ENCODE measurements at places on chromosomes 7 and 10.

- no peak for DNase-seq
Measured at GRCh38 chr10:85849315-85849714, 517.3 kb downstream of the GRID1 start.

- no peak for DNase-seq
Measured at GRCh38 chr7:120926943-120927346, 23.6 kb upstream of the ING3 start.

- DNase-seq: no peak
Measured at GRCh38 chr7:29839302-29839701, 33.0 kb downstream of the WIPF3 start.

- no peak for DNase-seq
Measured at GRCh38 chr10:6320320-6321010, 117.7 kb downstream of the PFKFB3 start.

DNA sequence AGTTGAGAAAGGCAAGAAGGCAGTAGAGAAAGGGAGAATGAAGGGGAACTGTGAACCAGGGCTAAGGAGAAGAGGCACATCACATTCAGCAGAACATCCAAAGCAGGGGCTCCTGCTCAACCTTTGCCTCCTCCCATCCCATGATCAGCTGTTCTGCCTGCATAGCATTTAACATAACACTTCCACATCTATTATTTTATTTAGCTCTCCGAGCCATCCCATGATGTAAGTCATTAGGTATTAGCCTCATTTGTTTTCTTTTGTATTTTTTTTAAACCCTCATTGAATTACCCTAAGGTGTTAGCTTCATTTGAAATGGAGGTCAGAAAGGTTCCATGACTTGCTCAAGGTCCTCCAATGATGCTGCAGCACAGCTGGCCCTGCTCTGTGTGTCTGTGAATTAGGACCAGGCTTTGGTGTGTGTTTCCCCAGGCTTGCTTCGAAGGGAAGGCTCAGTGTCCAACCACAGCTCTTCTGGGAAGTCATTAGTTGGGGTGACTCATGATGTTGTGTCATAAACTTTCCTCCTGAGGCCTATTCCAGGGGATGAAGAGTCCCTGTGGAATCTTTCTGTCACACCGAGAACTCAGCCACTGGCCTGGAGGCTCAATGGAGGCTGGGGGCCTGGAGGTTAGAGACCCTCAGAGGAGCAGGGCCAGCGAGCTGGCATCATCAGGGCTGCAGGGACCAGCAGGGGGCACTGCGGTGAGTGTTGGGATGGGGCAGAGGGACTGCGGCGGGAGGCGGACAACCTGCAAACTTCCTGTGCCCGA lies 16.5 kb downstream of the NPFFR1 start:
- DNase-seq: no peak

GRCh38 chr7:32618987-32619386 lies 123.7 kb downstream of the AVL9 start:
- DNase-seq: no peak

GRCh38 chr10:124688889-124689670 lies 55.1 kb downstream of the FAM53B start:
- no peak for DNase-seq

DNA sequence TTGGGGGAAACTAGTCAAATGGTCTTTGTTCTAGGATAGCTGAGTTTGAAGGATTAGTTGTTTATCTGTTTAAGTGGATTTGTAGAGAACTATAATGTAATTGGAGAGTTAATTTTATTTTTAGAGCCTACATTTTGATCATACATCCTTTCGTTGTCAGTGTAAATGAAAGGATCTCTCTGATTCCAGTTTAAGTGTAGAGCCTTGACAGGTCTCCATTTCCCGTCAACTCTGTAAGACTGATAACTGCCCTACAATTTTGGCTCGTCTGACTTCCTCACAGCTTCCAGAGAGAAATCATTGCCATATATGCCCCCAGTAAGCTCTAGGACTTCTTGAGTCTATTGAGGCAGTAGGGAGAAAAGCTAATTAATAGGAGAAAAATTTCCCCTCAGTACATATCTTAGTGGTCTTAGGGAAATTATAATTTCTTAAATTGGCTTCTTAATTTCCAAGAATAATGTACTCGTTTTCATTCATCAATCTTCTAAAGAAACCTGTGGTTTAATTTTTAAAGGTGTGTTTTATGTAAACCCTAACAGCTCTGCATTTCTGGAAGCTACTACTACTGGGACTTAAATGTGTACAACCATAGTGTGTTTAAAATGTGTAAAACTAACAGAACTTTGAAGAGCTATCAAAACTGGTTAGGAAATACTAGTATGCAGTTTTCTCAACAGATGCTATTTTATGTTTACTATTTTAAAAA lies 3.8 kb downstream of the KMT2E start:
- no peak for DNase-seq

- DNase-seq: no peak
Measured at GRCh38 chr7:46927131-46927810, 654.6 kb downstream of the TNS3 start.

DNA sequence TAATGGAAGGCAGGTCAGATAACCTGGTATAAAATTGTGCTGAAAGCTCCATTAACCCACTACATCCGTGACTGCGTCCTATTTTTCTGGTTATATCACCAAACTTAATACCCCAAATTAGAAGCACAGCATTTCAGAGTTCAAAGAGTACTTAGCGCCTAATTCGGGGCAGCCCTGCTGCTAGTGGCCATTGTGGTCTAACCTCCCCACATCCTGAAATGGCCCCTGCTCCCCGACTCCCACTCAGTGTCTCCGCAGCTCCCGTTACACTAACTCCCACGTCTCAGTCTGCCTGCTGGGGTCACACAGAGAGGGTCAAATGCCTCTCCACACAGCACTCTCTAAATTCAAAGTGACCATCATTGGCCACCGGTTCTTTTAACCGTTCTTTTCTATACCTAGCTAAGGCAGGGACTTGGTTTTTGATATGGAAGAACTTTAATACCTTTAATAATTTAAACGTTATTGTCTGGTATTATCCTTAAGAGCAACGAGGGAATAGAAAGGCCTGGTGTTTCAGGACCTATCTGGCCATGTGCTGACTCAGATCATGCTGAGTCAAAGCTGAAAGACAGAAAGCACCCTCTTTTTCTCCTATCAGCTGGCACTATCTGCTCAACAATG lies 117.1 kb downstream of the KMT2E start:
- DNase-seq: no peak

GRCh38 chr10:105391670-105392351 lies 750.7 kb downstream of the SORCS3 start:
- no peak for DNase-seq

- peak; percentile 13 for DNase-seq
Measured at GRCh38 chr10:22320591-22321155, at the start of gene BMI1. BMI1 (plus strand) TSS chr10:22321099; CDS start chr10:22326450, 5,351 bp downstream.

GRCh38 chr7:46786221-46786954 lies 795.5 kb downstream of the TNS3 start:
- no peak for DNase-seq

DNA sequence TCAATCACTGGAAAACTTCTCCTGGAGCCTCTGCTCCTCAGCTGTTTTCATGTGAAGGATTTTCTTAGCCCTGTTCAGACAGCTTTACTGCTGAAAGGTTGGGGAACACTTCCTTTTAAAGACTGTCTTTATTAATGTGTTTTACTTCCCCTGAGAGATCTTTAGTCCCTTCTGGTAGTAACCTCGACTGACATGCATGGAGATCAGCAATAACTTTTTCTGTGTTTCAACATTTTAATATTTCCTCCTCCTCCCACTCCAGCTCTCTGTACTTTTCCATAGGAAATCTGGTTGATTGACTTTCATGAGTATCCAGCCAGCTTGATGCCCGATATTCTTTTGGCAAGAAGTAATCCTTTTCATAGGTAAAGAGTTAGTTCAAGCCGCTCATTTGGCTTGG lies 62.7 kb upstream of the STRIP2 start:
- DNase-seq: no peak

DNA sequence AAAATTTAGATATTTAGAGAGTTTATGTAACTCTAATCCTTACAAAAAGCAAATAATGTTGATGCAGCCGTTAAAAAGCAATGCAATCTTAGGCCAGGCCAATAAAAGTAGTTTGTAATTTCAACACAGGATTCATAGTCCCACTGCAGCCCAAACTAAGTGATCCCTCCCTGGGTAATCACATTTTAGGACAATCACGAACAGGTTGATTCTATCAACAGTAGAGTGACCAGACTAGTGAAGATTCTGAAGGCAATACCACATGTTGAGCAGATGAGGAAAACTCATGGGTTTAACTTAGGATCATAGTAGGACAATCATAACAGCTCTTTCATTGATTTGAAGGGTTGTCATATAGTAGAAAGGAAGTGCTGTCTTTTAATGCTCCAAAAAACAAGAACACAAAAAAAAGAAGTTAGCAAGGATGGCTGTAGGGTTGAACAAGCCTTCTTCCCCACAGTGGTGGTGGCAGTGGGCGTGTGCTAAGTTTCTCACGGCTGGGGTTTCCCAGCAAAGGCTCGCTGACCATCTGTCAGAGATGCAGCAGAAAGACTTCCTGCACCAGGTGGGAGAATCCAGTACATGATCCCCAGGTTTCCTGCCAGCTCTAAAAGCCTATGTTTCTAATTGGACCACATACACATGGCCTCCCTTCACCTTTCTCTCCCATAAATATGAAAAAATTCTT lies 212.2 kb downstream of the CHRM2 start:
- DNase-seq: no peak

DNA sequence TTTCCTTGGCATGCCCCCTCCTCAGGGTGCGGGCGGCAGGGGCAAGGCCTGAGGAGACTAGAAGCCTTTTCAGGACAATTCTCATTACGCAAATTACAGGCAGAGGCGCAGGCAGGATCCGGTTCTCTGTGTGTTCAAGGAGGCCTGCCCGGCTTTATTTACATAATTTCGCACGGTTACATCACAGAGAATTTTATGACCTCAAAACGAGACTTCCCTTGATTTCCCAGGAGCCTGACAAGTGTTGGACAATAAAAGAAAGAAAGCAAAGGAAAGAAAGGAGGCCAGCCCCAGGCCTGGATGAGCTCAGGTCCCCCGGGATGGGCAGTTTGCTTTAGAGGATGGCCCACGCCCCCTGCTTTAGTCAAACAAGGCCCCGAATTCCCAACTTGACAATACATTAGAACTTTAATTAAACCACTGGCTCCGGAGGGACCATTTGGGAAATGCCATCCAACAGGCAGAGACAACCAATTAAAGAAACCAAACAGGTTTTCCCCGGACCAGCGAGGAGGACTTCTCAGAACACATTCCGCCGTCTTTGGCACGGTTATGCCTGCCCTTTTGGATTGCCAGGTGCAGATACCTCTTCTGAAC lies 2.9 kb downstream of the MNX1 start:
- no peak for DNase-seq
